ENCODE measurements at places on chromosomes 2 and 18. TPM values are rescaled to one million over a fixed set of nuclear protein-coding genes. Genes with fewer than 3 reads are reported as not detected.

C1QL2 gene
- not detected for total RNA-seq

ACVR1C gene
- total RNA-seq: 0.93 TPM

SNTG2 gene
- not detected for total RNA-seq

MSTN gene
- not detected for total RNA-seq

OXER1 gene
- total RNA-seq: not detected

CD28 gene
- not detected for total RNA-seq

MAP2 gene
- total RNA-seq: 2.5 TPM

UGT1A3 gene
- total RNA-seq: not detected

CNTNAP5 gene
- total RNA-seq: not detected

KCNS3 gene
- total RNA-seq: 35.0 TPM

CPLX4 gene
- total RNA-seq: not detected

AP1S3 gene
- 15.5 TPM for total RNA-seq

RDH14 gene
- total RNA-seq: 47.2 TPM

ACTG2 gene
- 0.24 TPM for total RNA-seq

CD207 gene
- total RNA-seq: 0.08 TPM

C2orf78 gene
- not detected for total RNA-seq

GAREM1 gene
- total RNA-seq: 6.9 TPM

GALNT3 gene
- total RNA-seq: 89.9 TPM

CEBPZOS gene
- total RNA-seq: 36.3 TPM

TRAPPC12 gene
- total RNA-seq: 42.8 TPM

INO80C gene
- total RNA-seq: 1.8 TPM

All from SK-MEL-5 (cell line).